ENCODE measurements at places on chromosomes 5 and 9. TPM values are rescaled to one million over a fixed set of nuclear protein-coding genes. Genes with fewer than 3 reads are reported as not detected.

- H3K27ac ChIP-seq: no peak overlapping the region
- no peak overlapping the region for H3K4me3 ChIP-seq
- H3K36me3 ChIP-seq: no peaks in the 10 kb centered on the region
- DNase-seq: no peak
These were observed 69.5 kb downstream of the ACTL7B start for GRCh38 chr9:108786322-108786721.

The MYMK gene
- not detected for total RNA-seq

DNA sequence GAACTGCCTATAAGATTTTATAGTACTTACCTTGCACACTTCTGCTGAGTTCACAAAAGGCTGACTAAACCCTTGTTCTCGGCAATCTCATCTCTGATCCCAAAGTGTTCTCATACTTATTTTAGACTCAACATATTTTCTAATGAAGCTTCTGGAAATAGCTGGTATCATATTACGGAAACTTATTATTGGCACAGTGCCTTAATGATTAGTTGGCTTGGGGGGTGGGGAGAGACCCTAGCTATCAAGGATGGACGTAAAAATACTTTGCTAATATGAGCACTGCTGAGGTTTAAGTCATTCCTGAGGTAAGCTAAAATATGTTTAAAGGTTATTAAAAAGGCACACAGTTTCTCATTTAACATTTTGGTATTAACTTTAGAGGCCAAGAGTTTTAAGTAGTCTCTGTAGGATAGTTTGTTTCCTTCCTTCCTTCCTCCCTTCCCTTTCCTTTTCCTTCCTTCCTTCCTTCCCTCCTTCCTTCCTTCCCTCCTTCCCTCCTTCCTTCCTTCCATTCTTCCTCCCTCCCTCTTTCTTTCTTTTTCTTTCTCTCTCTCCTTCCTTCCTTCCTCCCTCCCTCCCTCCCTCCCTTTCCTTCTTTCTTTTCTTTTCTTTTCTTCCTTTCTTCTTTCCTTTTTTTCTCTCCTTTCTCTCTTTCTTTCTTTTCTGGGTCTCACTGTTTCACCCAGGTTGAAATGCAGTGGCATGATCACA lies 31.5 kb downstream of the ZSWIM6 start:
- H3K4me1 ChIP-seq: peaks cover 4% of the 10 kb centered on the region
- no peaks in the 10 kb centered on the region for H3K36me3 ChIP-seq
- no peak overlapping the region for H3K27ac ChIP-seq
- no peak overlapping the region for H3K4me3 ChIP-seq
- DNase-seq: no peak
- H3K27me3 ChIP-seq: no peaks in the 10 kb centered on the region

DNA sequence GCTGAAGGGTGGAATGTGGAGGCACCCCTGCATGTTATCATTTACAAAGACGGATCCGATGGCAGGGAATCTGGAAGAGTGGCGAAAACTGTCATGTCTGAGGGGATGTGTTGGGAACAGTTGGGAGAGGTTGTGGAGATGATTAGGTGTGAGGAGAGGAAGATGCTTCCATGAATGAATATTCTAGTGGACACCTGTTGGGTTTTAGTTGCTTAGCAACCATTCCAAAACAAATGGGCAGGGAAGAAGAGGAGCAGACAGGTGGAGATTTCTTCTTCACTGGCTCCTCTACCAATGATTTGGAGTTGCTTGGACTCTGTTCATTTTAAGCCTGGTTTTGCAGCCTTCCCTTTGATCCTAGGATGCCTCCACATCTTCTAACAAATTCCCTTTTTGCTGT lies 465.3 kb upstream of the CLINT1 start:
- no peak overlapping the region for H3K27ac ChIP-seq
- H3K4me1 ChIP-seq: no peaks in the 10 kb centered on the region
- no peaks in the 10 kb centered on the region for H3K36me3 ChIP-seq
- no peak overlapping the region for H3K4me3 ChIP-seq

GRCh38 chr9:899440-900184 lies 58.1 kb downstream of the DMRT1 start:
- DNase-seq: no peak
- no peak overlapping the region for H3K27ac ChIP-seq
- H3K36me3 ChIP-seq: no peaks in the 10 kb centered on the region
- H3K27me3 ChIP-seq: peaks cover 14% of the 10 kb centered on the region
- no peaks in the 10 kb centered on the region for H3K4me1 ChIP-seq

DNA sequence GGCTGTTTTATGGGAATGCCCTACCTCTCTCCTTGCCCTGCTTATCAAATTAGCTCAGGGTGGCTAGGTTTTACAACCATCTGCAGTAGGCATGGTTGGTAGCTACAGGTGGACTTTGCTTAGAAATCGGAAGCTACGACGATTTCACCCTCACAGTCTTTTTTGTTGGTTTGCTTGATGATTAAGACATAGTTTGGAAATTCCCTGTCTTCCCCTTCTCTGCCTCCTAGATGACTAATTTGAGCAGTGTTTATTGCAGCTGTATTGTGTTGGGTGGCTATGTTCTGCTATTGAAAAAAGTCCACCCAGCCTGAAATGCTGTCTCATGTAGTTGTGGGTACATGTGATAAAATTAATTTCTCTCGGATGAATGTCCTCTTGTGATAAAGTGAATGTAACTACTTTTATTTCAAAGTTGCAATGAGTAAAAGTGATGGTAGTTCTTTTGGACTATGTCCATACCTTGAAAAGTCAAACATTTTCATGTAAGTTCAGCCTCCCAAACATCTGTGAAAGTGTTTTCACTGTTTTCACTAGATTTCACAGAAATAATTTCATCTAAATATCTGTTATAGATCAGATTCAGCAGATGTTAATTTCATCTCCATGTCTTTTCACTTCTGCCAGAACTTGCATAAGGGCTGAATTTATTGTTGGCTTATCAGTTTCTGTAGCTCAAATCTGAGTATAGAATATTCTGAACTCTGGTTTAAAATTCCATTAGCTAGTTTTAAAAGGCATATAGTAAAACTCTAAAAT lies 37.3 kb upstream of the FYB1 start:
- H3K36me3 ChIP-seq: peaks cover 3% of the 10 kb centered on the region
- DNase-seq: peak; percentile 24
- peaks cover 2% of the 10 kb centered on the region for H3K27me3 ChIP-seq
- H3K4me1 ChIP-seq: peaks cover 17% of the 10 kb centered on the region
- H3K27ac ChIP-seq: no peak overlapping the region

The SCGB3A2 gene
- not detected for total RNA-seq

DNA sequence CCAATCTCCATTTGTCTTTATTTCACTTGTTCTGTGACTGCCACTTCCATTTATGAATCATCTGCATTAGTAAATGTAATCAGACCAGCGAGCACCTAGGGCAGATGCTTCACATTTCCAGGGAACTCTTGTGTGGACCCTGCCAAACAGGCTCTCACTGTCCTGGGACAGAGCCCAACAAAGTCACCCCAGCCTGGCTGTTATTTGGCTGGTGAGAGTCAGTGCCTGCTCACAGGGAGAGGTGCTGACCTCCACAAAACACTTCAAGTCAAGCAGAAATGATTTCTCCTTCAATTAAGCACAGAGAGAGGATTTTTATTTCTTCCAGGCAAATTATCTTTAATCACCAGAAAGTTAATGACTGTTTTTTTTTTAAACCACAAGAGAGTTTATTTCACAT lies 568.0 kb downstream of the MTRR start:
- H3K27ac ChIP-seq: no peak overlapping the region
- no peak overlapping the region for H3K4me3 ChIP-seq
- H3K27me3 ChIP-seq: no peaks in the 10 kb centered on the region
- H3K4me1 ChIP-seq: no peaks in the 10 kb centered on the region
- no peaks in the 10 kb centered on the region for H3K36me3 ChIP-seq

The SLC12A2 gene
- 23.9 TPM for total RNA-seq

The LNPEP gene
- 37.7 TPM for total RNA-seq

The CATSPER3 gene
- total RNA-seq: 0.81 TPM

GRCh38 chr5:180568914-180569313 lies 22.4 kb downstream of the SCGB3A1 start:
- H3K27ac ChIP-seq: no peak overlapping the region
- H3K36me3 ChIP-seq: peaks cover 36% of the 10 kb centered on the region
- no peak overlapping the region for H3K4me3 ChIP-seq
- no peak for DNase-seq
- H3K4me1 ChIP-seq: peaks cover 11% of the 10 kb centered on the region
- H3K27me3 ChIP-seq: no peaks in the 10 kb centered on the region

DNA sequence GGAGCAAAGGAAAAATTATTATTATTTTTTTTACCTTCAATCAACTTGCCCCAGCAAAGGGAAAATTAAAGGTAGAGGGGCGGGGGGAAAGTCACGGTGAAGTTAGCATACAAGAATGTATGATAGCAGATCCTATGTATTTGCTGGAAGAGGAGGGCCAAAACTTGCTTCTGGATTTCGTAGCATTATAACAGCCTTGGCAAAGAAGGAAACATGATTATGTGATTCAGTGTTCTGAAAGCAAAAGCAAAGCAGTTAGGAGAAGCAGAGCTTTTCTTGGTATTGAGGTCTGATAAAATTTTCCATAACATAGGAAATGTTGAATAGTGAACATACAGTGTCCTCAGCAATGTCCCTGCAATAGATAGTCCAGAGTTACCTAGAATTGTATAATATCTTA lies 32.4 kb downstream of the MAST4 start:
- H3K4me1 ChIP-seq: peaks cover 6% of the 10 kb centered on the region
- H3K36me3 ChIP-seq: peaks cover 1% of the 10 kb centered on the region
- no peak overlapping the region for H3K4me3 ChIP-seq

Data from activated T-helper 1 cell treated with anti-CD3 and anti-CD28 coated beads, Interleukin-12 subunit alpha, Interleukin-12 subunit beta, Interleukin-2, Interleukin-4 antibody, amounts not matched to agents 30 ng/mL and 10 ng/mL and 1 ng/mL, durations not matched to agents 14 hours and 24 hours and 36 hours (primary cell).